SW480 (cell line): ENCODE measurements at places on chromosomes 2 and 18.

- DNase-seq: no peak
Measured at GRCh38 chr18:63309422-63309821, 10.1 kb downstream of the BCL2 start.

DNA sequence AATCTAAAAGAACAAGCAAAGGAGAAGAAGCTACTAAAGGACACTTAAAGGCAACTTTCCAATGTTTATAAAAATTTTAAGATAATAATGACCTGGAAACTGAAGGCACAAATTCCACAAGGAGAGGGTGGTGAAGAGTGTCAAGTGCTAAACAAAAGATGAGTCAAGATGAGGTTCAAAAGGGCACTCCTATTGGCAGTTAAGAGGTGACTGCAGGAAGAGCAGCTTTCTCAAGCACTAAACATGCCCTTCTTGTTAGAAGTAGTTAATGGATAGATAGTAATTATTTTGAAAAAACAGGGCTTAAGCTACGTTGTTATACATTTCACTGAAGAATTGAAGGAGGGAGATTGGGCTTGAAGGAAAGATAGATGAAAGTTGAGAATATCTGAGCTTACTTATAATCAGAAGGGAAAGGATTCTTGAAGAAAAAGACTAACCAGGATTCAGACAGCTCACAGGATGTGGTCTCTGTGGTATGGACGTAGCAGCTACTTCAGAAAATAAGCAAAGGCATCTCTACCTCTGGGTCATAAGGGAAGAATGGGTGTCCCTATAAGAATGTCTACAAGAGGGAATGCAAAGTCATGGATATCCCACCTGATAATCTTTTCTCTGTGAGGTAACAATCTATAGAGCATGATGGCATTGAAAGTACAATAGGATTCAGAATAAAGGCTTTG is 454.7 kb upstream of the SLC39A10 start:
- DNase-seq: no peak

- no peak for DNase-seq
Measured at GRCh38 chr2:15995603-15996002, 55.3 kb downstream of the MYCN start.

- DNase-seq: no peak
Measured at GRCh38 chr2:47226923-47227220, 71.8 kb upstream of the STPG4 start.

DNA sequence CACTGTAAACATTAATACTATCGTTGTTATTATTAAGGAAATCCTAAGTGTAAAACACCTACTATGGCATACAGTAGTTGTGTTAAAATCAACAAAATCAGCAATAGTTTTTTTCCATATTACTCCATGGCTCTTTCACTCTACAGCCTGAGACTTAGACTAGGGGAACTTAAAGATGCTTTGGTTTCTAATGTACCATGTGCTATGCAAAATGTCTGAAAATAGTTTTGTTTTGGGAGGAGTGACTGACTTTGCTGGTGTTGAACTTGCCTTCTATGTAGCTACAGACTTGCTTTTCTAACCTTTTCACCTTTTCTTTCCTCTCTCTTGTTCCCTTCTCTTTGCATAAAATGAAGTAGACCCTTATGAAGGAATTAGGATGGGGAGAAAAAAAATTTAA is 159.0 kb upstream of the CCDC195 start:
- DNase-seq: no peak

DNA sequence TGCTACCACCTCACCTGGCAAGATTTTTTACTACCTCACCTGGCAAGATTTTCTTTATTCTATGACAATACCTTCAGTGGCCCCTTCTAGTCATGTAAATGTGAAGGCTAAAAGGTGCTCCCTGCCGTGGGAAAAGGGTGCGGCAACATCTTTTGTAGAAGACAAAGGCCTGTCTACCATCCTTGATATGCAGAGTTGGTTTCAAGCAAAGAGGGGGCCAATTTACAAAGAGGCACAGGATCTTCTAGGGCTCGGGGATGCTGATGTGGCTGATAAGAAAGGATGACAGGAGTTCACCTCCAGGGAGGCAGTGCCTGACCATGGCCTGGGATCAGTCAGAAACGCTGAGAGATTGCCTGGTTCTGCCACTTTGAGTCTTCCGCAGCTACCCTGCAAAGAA is 165.4 kb upstream of the SLC1A4 start:
- DNase-seq: no peak

DNA sequence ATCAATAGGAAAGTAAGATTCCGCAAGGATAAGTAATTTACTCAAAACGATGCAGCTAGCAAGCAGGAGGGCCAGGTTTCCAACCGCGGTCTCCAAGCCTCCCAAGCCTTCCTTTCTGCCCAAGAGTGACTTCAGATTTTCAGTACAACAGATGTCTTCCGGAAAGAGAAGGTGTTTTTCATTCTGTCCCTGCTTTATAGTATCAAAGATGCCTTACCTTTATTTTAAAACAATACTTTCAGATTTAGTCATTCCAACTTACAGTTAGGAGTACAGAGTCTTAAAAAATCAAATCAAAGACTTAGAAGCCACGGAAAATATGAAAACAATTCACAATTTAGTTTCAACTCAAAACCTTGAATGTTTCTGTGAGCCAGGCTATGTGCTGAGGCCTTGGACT is 43.6 kb downstream of the CYB5A start:
- no peak for DNase-seq

GRCh38 chr2:84938194-84938879 is 32.6 kb upstream of the KCMF1 start:
- peak; percentile 59 for DNase-seq

GRCh38 chr2:236965021-236965840 is 120.5 kb upstream of the COPS8 start:
- DNase-seq: no peak

- no peak for DNase-seq
Measured at GRCh38 chr2:66570471-66570870, 135.5 kb downstream of the MEIS1 start.

GRCh38 chr2:115572746-115573145 is 1130.3 kb downstream of the DPP10 start:
- DNase-seq: no peak

GRCh38 chr2:227886149-227886548 is 14.7 kb downstream of the DAW1 start:
- DNase-seq: no peak

GRCh38 chr2:179130560-179130959 is 80.6 kb upstream of the CCDC141 start:
- DNase-seq: no peak

- peak; percentile 11 for DNase-seq
Measured at GRCh38 chr18:45664824-45665763, 49.8 kb downstream of the SLC14A2 start.

GRCh38 chr18:24234850-24235418 is 96.1 kb downstream of the CABYR start:
- no peak for DNase-seq

- DNase-seq: no peak
Measured at GRCh38 chr2:241565411-241565810, 6.9 kb downstream of the BOK start.

- DNase-seq: no peak
Measured at GRCh38 chr2:6671913-6672312, 193.8 kb downstream of the CMPK2 start.

- DNase-seq: peak; percentile 53
Measured at GRCh38 chr2:40760071-40760666, 308.3 kb upstream of the SLC8A1 start.

- DNase-seq: peak; percentile 53
Measured at GRCh38 chr2:28683100-28683706, 68.4 kb upstream of the PPP1CB start.

DNA sequence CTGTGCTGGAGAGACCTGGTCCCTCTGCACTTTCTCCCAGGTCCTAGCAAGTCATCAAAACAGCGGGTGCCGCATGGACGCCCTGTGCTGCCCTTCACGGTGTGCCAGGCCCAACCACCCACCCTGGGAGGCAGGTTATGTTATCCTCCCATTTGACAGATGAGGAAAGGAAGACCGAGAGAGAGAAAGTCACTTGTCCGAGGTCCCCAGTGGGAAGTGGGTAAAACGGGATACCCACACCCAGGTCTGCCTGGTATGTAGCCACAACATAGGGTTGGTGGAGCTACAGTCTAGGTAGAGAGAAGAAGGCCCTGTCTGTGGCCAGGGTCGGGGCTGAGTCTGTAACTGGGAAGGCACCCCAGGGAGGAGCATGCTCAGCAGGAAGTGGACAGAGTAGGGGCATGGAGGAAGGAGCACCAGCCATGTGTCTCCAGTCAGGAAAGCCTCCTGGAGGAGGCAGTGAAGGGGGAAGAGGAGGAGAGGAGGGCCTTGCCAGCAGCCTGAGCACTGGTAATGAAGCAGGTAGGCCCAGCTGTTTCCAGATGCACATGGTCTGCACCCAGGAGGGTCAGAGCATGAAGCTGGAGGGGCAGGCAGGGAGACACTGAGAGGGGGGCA is 98.4 kb downstream of the ZFP36L2 start:
- DNase-seq: no peak

GRCh38 chr2:30115141-30115980 is 31.4 kb upstream of the YPEL5 start:
- DNase-seq: peak; percentile 70

DNA sequence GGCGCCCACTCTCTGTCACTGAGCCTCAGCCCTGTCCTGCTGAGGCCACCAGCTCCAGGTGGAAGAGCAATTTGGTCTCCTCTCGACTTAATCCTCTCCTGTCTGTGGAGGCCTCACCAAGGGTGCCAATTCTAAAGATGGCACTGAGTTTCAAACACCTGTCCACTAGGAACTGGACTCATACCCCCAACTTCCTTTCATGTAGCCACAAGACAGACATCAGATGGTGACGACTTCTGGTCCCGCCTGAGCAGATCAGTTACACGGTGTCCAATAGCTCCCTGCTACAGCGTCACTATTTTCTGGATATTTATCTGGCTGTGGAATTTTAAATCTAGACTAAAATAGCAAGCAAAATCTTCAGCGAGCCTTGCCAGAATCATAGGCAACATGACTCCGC is 24.5 kb upstream of the SP5 start:
- DNase-seq: peak; percentile 68

GRCh38 chr2:235127931-235128330 is 176.1 kb downstream of the SH3BP4 start:
- DNase-seq: no peak

- no peak for DNase-seq
Measured at GRCh38 chr18:52319424-52319983, 20.5 kb upstream of the DCC start.

GRCh38 chr2:15040429-15041084 is 408.0 kb downstream of the LRATD1 start:
- no peak for DNase-seq

DNA sequence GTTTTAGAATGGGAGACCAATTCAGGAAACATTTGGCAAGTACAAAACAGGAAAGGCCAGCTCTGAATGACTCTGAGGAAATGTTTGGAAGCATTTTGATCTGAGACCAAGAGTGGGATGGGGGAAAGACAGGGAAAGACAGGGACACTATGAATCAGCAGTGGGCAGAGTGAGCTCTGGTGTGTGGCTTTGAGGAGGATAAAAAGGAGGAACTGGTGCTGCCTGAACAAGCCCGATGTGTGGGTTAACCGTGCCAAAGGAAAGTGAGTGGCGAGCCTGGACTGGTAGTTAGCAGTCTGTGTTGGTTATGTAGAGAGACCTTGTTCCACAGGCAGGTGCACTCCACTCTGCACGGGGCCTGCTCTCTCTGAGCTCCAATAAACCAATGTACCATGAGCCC is 5.3 kb downstream of the MFSD6 start:
- no peak for DNase-seq

- DNase-seq: no peak
Measured at GRCh38 chr18:61079714-61080113, 253.5 kb upstream of the CDH20 start.

DNA sequence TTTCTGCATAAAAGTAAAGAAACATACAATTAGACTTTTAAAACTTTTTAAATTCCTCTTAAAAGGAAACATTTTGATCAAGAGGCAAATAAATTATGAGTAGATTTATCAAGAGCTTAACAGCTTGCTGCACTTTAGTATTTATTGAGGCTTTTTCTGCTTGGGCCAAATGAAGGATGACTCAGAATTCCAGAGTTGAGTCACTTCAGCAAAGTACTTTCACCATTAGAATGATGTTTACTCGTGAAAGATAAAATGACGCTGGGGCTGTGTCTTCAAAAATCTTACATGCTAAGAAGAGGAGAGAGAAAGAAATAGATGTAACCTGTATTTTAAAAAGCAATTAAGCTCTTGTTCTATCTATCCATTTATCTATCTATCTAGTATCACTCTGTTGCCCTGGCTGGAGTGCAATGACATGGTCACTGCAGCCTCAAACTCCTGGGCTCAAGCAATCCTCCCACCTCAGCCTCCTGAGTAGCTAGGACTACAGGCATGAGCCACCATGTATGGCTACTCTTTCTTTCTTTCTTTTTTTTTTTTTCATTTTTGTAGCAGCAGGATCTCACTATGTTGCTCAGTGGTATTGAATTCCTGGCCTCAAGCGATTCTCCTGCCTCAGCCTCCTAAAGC is 75.3 kb upstream of the RIOK3 start:
- peak; percentile 30 for DNase-seq

DNA sequence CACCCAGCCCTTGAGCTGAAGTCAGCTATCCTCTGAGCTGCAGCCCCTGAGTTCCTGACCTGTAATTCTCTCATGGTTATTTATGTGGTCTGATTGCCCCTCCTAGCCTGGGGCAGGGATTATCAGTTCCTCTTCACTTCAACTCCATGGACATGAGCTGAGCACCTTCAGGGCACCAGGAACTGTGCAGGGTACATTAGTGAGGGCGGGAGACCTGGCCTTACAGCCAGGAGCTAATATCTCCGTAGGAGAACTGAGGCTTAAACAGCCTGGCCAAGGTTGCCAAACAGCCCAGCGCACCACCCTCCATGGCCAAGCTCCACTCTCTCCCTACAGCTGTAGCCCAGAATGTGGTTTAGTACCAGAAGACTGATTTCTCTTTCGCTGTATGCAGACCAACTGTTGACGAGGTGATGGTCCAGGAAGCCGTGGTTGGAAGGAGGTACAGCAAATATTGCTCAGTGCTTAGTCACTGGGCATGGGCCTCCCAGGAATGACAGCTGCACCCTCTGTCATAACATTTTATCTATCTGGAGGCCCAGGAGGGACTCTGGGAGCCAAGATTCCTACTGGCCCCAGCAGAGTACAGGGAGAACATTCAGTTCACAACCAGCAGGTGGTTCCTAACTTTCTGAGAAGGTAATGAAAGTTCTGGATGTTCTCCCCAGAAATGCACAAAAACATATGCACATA is 228.7 kb upstream of the SIX2 start:
- DNase-seq: peak; percentile 89

GRCh38 chr2:168584911-168585310 is 128.8 kb downstream of the CERS6 start:
- no peak for DNase-seq

- DNase-seq: no peak
Measured at GRCh38 chr18:11570769-11571412, 38.5 kb upstream of the SLC35G4 start.

DNA sequence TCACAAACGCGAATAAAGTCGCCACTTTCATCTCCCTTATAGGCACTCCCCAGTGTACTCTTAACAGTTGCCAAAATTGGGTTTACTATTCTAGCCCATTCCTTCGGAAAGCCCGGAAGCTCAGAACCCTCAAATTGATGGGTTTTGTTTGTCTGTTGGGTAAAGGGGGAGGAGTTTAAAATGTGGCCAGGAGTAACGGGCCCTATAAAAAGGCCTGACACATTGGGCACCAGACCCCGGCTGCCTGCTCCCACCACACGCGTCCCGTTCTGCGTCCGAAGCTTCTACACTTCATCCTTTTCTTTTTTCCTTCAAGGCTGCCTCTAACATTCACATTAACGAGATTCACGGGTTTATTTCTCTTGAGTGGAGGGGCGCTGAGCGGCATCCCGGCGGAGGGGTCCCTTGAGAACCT is 837 bp downstream of the NHEJ1 start:
- peak; percentile 16 for DNase-seq
